Cardiac septum (tissue), 1 donor: ENCODE measurements at places on chromosomes 3 and 15.

DNA sequence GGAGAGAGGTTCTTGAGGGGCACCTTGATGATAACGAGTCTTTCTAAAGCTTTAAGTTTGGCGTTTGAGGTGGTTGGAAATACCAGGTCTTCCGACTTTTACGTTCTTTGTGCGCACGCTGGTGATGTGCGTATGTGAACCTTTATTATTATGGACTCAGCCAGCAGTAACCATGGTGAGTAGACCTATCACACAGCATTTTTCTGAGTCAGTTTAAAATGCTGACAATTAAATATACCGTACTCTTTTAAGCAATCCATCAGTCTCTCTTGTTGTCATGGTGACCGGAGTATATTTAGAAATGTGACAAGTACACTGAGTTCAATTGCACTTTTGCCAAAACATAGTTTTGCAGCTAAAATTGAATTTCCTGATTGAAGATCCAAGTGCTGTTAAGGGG is 172.2 kb downstream of the LPP start:
- DNase-seq = no peak

- no peak for DNase-seq
Measured at GRCh38 chr3:71127844-71128243, 455.7 kb downstream of the FOXP1 start.

- DNase-seq = no peak
Measured at GRCh38 chr3:89038869-89039268, 68.6 kb upstream of the EPHA3 start.

DNA sequence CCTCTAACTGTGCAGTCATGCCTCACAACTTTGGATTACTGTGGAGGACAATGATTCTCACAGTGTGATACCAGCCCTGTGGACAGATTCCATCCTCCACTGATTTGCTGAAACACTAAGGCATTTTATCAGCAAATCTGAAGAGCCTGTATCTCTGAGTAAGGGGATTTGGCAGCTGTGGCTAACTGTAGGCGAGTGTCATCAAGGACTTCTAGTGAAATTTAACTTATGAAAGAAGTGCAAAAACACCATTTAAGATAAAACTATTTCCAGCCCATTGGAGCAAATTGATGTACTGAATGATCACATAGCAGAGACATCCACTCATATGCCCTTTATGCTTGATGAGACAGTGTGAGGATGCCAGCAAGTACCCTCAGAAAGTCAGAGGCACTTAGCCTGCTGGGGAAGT is 13.9 kb upstream of the TMPRSS7 start:
- DNase-seq = no peak

- no peak for DNase-seq
Measured at GRCh38 chr3:54042259-54042823, 80.0 kb upstream of the CACNA2D3 start.

DNA sequence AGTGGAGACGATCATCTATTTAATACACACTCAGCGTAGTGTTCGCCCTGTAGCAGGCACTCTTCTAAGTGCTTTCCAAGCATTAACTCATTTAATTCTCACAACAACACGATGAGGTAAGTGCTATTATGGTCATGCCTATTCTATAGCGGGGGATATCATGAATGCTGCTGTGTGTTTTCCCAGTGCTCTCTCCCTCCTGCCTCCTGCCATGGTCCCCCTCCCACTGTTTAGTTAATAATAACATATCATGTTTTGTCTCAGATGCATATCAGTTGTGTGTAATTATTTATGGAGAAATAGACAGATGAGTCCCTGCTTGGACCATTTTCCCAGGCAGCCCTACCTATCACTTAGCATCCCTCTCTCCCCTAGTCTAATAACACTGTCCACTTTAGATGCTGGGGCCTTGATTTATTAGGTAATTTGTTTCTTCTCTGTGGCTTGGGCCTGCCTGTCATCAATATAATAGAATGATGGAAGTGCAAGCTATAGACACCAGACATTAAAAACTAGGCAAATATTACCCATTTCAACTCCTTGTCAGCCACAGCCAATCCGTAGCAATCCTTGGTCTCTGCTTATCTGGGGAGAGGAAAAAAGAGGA is 122.9 kb upstream of the TLE3 start:
- DNase-seq = no peak

GRCh38 chr3:149813367-149814281 is 609 bp downstream of the RNF13 start:
- DNase-seq = no peak

DNA sequence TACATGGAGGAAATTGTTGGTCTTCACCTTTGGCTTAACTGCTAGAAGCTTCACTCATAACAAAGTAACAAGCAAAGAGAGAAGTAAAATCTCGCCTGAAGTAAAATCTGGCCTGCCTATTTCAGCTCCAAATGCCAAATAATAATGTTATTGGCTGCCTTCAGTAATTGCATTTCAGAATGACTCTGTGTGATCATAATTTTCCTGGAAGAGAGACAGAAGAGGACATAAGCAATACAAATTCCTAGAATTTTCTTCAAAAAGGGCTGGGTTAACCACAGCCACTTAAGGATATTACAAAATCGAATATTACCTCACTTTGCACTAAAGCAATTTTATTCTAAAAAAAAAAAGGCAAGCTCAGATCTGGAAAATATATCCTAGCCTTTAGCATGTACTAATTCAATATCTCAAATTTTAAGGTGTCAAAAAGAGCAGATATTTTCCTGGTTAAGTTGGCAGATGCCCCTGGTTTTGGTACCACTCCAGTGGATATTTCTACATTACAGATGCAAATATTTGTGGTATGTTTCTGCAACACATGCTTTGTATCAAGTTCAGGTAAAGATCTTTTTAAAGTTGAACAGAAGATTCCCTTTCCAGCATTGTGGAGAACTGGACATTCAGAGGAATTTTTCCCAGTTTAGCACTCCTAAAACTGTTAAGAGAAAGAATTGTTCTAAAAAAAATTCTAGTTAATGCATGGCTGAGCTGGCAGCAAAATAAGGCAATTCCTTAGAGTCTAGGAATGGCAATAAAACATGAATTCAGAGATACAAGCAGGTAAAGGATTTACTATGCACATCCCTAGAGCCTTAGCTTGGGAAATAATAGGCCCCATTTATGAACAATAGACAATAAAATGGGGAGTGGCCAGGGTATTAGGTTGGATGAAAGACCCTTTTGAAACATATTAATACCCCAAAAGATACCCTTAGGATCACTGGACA is 116.7 kb downstream of the STAC start:
- DNase-seq = no peak

DNA sequence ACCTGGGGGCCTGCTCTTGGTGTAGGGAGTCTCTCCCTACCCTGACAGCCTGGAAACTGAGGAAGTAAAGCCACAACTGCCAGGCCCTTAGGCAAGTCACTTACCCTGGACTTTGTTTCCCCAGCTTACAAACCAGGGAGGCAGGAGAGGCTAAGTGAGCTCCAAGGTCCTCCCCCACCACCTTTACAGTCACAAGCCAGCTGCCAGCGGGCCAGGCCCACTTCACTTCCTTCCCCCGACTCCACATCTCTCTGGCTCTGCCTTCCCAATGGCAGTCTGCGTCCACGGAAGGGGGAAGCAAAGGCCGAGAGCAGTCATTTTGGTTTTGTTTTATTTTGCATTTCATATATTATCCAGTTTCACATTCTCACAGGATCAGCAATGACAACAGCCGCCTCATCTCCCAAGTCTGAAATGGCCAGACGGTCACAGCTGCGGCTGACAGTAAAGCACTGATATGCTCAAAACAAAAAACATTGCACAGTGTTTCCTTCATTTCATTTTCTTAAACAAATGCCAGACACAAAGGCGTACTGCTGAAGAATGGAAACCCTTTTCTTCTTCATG is 35.7 kb downstream of the RBPMS2 start:
- no peak for DNase-seq

DNA sequence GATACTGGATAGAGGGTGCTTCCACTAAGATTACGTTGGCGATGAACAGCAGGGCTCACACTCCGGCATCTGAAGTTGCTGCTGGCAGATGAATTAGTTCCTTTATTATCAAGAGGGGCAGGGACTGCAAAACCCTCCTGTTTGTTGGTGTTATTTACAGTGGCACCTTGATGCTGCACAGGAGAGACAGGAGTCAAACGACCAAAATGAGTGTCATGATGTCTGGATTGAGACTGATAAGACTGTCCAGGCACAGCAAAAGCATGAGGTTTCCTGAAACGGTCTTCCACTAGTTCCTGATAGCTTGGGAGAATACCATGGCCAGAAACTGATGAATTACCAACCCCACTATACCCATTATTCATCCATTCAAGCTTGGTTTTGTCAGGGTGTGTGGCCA is 100.8 kb upstream of the NEDD4 start:
- no peak for DNase-seq

GRCh38 chr15:78049691-78050440 is 27.6 kb downstream of the TBC1D2B start:
- DNase-seq = no peak

DNA sequence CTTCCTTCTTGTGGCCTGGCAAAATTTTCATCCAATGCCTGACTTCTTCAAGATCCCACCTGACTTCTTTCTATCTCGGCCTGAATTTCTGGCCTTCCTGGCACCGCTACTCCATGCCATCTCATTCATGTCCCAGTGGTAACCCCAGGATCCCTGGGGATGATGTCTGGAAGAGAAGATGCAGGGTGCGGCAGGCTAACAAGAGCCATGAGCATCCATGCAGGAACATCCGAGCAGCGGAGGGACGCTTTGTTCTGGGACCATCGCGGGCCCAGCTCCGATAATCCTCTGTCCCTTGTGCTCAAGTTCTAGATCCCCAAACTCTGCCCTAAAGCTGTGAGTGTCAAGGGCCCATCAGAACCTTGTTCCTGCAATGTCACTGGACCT is 10.9 kb downstream of the MYL3 start:
- peak; percentile 71 for DNase-seq

DNA sequence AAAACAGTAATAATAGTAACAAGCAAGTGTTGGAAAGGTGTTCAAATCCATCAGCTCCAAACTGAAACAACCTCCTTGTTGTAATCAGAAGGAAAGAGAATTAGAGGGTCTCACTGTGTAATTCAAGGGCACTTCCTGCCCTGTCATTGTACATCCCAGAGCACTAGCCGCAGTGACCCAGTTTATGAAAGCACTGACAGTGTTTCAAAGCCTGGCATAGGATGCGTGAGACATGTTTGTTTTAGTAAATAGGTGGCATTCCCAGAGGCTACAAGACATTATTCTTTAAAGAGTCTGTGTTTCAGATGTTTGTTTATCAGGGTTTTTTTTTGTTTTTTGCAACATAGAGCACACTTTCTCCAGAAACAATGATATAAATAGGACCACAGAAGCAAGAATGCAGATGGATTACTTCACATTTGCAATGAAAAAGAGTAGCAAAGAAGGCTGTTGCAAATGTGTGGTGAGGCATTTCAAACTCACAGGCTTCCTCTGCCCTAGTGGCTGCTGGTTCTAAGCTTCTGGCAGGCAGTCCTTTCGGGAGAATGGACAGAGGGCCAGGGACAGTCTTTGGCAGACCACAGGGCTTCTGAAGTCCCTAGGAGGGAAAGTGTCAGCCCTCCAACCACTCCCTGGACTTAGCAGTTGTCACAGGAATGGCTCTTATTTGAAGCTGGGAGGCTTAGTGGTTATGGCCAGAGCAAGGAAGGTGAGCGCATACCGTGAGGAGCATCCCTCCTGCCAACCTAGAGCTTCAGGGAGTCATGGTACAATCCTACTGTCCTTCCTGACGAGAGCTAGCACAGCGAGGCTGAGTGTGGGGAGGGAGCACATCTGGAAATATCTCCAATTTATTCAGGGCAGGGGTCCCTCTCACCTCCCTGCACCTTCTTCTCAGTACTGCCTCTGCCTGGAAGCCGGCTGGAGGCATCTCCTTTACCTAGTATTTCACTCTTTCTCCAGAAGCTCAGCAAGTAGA is 31.4 kb upstream of the TIPARP start:
- no peak for DNase-seq

DNA sequence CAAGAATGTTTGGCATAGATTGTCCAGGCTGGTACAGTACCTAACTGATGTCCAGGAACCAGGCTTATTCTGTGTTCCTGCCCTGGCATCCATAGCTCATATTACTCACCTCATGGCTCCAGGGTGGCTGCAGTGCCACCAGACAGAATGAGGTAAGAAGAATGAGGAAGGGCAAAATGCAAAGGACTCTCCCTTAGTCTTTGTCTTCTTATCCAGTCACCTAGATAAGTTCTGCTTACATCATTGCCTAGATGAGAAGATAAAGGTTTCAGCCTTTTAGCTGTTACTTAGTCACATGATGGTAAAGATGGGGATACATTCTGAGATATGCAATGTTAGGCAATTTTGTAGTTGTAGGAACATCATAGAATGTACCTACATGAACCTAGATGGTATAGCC is 45.8 kb downstream of the CHP1 start:
- DNase-seq = no peak

GRCh38 chr3:127065561-127066290 is 82.8 kb downstream of the PLXNA1 start:
- DNase-seq = no peak

DNA sequence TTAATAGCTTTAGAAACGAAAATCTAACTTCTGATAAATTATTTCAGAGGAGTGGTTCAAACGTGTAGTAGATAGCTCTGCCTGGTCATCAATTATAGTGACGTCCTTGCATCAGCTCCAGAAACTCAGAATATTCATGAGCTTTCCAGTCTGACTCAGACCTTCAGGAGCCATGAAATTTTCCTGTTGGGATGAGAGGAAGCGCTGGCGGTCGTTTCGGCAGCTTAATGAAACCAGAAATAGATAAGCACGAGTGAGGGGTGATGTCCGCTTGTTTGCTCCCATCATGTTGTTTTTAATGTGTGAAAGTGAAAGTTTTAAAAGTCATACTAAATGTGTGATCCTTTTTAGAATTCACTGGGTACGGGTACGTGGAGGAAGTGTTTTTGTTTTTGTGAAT is 141.1 kb downstream of the PGPEP1L start:
- no peak for DNase-seq

GRCh38 chr3:119723022-119723421 is 20.2 kb downstream of the CFAP91 start:
- DNase-seq = no peak

DNA sequence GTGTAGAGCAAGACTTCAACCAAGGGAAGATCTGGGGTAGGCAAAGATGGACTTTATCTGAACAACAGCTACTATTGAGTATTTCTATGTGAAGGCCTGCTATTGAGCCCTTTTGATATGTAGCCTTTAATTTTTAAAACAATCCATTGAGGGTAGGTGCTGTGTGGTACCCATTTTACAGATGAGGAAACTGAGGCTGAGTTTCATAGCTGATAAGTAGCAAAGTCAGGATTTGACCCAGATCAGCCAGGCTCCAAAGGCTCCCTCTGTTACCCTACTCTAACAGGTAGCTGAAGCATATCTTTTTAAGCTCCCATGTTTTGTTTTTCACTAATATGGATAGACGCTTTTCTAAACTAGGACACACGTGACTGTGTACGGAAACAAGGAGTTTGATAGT is 2.4 kb upstream of the FGD5 start:
- no peak for DNase-seq

DNA sequence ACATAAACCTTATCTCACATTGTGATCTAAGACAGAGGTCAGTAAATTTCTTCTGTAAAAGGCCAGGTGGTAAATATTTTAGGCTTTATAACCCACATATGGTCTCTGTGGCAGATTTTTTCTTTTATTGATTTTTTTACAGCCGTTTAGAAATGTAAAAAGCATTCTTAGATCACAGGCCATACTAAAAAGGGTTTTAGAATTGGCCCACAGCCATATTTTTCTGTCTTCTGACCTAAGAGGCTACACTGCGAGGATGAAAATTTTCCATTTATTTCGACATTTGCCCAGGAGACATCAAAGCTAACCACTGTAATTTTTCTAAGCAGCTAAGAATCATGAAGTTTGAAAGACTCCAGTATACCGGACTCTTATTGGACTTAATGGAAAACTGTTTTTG is 377.2 kb upstream of the SGO1 start:
- DNase-seq = no peak

- DNase-seq = no peak
Measured at GRCh38 chr3:131540143-131540542, 37.4 kb upstream of the MRPL3 start.
